ENCODE measurements at places on chromosomes 5 and 9.

GRCh38 chr9:88973281-88974045, 17.8 kb upstream of the S1PR3 start:
- no peak for DNase-seq

DNA sequence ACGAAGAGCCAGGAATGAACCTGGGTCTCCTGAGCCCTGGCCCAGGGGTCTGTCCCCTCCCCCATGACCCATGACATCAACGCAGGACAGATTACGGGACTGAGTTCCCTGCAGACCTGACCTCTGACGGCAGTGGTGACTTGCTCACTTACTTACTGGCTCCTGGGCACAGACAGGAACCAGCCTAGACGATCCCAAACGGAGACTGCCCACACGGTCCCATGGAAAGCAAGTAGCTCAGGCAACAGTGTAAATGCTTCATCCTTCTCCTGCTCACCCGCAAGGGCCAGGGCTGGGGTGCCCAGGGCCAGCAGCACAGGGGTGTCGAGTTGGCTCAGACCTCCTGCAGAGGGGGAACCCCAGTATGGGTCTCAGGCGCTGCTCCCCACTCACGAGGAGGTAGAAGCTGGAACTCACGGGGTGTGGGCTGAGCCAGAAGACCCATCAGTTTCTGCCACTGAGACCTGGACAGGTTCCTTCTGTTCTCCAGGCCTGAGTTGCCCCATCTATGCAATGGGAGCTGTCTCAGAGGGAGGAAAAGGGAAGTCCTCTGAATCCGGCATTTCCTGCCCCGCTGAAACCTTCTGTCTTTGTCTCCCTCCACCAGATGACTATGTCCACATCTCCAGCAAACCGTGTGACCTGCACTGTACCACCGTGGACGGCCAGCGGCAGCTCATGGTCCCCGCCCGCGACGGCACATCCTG, 5.6 kb downstream of the ADAMTSL2 start:
- DNase-seq = no peak

- DNase-seq = peak; percentile 52
These were observed 47.5 kb downstream of the UIMC1 start for GRCh38 chr5:176959051-176959450.

DNA sequence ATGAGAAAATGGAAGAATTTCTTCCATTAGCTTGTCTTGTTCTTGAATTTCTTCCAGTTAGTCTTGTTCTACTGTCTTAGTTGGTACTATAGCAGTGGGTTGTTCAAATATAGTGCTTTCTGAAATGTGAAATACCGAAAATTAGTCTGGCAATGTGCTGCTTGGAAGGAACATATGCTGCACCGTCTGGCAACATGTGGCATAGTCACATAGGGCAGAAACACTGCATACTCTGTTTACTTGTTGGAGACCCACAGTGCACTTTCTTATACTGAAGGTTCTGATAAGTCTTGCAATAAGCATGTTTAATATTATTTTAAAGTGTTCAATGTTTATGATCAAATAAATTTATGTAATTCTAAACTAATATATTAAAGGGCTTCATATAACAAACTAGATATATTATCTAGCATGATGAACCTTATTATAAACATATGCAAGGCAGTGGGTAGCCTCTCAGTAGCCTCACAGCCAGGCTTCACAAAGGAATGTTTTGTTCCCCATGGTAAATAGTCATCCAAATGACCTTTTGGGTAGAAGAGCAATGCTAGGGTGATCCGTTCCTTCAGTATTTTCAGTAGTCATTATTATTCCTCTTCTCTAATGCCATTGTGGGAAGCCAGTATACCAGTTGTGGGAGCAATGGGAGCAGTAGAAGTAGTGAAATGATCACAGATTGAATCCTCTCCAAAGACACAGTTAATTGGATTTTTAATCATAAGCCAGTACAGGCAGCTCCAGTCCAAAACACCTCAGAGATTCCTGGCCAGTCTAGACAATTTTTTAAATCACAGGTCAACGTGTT, 1106.7 kb downstream of the DTWD2 start:
- DNase-seq = no peak

GRCh38 chr5:178440181-178440580, 150.0 kb downstream of the COL23A1 start:
- DNase-seq = no peak
